ENCODE measurements at places on chromosomes 3 and 15.

DNA sequence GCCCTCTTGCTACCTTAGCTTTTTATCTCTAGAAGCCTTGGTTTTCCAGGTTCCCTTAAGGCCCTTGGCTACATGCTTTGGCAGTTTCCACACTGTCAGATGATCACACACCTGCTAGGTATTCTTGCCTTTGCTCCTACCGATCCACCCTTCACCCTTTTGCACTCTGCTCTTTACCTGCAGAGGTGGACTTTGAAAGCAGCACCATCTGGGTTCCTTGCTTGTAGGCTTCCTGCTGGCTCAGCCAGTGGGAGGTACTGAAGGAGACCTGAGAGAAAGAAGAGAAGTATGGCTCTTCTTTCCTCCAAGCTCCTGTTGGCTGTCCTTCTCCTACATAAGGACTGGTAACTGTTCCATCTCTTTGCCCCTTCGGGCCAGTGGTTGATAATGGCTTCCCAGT, 7.3 kb upstream of the ZNF592 start:
- no peak for DNase-seq

DNA sequence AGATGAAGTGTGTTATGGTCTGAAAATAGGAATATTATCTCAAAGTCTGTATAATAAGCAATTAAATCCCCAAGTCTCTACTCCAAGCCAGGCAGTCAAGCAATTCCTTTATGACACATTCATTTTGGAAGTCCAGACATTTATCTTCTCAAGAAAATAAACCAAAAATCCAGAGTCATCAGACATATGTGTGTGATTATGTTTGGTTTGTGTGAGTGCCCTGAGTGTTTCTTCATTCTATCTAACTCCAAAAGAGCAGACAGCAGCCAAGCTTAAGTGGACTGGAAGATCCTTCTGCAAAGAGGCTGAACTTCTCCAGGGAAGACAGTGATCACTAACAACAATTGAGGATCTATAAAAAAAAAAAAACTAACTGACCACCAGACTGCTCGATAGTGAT, 239.8 kb downstream of the STAG1 start:
- no peak for DNase-seq

DNA sequence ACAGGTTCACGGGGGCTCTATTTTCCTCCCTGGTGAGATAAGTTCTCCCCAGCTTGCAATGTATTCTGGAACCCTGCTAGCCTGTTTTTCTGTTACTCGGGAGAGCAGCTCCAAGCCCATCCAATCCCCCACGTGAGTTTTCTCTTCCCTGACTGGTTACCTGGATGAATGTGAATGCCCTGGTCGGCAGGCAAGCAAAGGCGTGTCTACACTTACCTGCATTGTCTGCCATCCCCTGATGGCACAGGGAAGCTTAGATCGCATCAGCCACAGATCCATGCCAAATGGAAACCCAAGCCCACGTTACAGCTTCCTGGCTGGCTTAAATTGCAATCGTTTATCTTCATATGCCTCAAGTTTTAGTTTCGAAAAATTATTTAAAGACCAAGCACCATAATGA, 149.9 kb downstream of the FOXP1 start:
- no peak for DNase-seq

DNA sequence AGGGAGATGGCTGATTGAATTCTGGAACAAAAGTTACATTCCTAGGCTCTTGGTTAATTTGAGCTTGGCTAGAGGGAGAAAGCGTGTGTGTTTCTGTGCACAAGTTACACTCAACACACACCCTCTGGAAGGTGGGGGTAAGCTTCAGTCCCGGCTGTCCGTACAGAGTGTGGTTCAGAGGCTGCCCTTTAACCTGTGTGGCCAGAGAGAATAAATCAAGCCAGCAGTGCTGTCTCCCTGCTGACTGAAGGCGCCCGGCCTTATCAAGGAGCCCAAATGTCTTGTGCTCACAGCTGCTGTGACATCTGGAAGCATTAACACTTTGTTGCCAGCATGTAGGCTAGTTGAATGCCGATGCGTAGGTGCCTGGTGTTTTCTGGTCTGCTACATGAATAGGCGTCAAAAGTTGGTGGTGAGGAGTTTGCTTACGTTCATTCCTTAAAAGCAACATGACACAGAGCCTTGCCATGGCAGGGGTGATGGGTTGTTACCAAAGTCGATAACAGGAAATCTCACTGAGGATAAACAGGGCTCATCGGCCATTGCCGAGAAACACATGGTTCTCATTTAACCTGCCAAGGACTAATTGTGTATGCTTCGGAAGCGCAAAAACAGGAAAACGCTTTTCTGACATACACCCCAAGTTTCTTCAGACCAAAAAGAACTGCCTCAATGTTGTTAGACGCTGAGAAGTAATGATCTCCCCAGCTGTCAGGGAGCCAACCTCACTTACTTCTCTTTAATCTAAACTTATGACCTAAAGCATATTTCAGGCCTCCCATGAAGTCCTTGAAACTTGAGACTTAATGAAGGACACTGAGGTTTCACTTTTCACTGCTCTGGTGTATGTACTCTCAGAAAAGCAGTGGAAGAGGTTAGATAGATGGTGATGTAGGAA, 95.8 kb upstream of the CTDSPL start:
- DNase-seq, result no peak

DNA sequence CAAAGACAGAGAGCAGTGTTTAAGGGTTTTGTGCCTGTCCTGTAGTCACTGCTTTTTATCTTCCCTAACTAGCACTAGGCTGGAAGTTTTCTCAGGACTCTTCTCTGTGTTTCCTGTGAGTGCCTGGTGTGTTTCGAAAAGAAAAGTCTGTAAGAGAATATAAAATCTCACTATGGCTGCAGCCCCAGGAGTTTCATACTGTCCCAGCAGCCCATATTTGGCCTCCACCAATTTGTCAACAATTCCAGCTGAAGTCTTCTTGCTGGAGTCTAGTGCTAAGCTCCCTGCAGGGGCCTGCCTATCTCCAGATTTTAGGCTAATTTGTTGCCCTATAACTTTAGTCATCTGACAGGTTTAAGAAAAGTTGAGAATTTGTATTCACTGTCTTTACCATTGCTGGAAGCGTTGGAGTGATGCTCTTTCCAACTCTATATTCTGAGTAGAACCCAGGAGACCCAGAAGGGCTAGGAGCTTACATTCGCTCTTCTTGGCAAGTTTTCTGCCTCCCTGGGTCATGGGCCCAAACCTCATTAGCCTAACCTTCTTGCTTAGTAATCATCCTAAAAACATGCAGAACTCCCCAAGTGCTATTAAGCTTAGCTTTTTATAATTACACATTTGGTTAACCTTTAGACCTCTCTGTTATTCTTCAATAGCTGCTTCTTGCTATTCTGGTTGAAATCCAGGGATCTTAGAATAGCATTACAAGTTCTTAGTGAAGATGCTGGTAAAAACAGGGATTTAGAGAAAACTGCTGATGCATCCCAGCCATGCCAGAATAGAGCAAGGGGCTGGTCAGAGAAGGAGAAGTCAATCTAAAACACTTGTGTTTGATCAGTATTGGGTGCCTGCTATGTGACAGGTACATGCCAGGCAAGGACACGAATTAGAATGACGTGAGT, 283.1 kb downstream of the NEK10 start:
- no peak for DNase-seq

DNA sequence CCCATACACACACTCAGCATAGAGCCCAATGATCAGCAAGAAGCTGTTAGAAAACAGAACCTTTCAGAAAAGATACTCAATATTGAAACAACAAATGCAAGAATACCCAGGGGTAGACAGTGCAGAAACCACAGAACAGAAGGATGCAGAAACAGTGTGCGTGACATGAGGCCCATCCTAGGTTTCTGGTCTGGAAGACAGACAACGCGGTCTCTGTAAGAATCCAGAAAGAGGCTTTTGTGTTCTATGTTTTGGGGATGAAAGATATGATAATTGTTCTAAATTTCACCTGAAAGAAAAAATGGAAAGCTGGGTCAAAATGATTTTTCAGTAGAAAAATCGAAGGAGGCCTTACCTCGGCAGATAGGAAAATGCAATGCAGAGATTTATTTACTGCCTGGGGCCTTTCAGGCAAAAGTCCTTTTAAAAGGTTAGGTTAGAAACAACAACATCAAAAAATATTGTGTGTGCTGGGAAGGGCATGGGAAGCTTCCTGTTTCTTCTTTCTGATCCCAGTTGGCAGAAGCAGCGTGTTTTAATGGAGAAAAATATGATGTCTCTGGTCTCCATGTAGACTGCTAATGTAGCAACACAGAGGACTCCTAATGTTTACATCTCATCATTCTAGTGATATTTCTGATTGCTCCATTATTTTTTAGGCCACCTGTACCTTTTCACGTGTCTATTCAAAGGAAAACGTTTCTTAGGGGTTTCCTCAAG, 17.0 kb downstream of the SYNM start:
- DNase-seq, result no peak

DNA sequence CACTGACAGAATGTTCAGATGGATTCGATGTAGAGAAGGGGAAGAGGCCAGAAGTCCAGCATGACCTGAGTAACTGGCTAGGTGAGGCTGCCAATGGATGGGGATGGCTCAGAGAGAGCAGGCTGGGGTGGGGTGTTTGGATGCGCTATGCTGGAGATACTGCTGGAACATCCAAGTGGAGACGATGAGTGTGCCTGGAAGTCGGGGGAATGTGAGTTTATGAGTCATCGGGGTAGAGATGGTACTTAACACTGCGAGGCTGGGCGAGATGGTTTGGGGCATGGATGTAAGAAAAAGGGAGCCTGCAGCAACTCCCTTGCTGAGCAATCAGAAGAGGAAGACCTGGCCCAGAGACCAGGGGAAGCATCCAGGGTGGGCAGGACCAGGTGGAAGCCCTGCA, 180.7 kb downstream of the SLCO3A1 start:
- DNase-seq, result no peak

DNA sequence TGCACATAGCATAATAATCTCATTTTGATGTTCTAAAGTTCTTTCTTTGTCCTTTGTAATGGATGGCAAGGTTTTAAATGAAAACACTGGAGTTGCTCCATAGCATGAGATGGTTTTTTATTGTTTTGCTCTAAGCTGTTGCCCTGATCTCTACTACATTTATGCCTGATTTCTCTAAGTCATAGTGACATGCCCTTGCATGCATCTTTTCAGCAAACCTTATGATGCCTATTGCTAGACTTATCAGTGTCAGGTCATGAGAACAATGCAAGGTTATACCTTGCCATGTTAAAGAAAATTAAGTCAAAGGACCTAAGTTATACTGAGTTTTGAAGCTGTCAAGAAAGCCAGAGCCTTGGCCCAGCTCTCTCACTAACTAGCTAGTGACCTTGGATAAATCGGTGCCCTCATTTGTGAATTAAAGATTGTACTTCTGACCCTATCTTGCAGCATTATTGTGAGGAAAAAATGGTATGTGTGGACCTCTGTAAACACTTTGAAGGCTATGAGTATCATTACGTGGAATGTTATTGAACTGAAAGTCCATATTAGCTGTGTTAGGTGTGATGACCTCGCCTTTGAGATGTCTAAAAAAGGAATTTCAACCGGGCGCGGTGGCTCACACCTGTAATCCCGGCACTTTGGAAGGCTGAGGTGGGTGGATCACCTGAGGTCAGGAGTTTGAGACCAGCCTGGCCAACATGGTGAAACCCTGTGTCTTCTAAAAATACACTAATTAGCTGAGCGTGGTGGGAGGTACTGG, 256.4 kb upstream of the UBE2E1 start:
- no peak for DNase-seq

DNA sequence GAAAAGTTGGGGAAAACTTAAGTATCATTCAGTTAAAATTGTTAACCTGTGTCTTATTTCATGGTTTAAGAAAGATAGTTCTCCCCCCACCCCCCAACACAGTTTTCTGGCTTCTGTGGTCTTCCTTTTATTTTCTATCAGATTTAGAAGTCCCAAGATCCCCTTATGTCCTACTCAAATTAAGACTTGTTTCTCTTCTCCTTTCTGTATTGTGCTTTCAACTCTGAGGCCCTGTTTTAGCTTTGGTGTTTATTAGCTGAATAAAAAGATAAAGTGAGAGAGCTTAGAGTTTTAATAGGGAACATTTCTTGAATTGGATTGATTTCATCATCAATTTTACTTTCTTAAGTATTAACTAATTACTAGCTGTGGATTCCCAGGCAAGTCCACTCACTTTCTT, 62.6 kb downstream of the AKAP13 start:
- DNase-seq, result no peak

GRCh38 chr3:161096771-161097367, 8.3 kb downstream of the B3GALNT1 start:
- no peak for DNase-seq

DNA sequence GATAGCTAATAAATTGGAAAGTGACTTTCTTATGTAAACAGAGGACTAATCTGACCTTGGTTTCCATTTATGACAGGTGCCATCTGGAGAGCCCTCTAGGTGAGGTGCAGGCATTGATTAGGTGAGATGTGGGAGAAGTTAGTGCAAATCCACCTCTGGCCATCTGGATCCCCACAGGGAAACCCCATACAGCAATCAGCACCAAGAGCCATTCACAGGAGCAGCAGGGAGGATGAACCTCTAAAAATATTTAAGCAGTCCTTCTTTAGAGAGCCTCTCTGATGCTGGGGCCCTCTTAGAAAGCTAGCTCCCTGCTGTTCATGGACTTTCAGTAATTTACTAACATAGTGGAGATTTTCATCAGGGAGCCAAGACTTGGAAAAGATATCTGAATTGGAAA, 69.3 kb downstream of the CLSTN2 start:
- DNase-seq, result no peak

DNA sequence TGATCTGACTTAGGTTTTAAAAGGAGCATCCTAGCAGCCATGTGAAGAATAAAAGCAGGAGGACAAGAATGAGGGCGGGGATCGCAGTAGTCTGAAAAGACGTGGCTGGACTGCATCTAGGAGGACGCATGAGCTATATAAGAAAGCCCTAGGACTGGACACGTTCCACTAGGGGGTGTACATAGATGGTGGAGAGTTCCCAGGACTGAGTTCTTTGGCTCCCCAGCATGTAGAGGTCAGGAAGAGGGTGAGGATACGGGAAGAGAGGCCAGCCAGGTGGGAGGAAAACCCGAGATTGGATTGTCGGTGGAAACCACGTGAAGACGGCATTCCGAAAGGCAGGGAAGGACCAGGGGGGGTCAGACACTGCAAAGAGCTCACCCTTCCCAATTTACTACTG, 64.2 kb upstream of the CFAP161 start:
- DNase-seq, result no peak

DNA sequence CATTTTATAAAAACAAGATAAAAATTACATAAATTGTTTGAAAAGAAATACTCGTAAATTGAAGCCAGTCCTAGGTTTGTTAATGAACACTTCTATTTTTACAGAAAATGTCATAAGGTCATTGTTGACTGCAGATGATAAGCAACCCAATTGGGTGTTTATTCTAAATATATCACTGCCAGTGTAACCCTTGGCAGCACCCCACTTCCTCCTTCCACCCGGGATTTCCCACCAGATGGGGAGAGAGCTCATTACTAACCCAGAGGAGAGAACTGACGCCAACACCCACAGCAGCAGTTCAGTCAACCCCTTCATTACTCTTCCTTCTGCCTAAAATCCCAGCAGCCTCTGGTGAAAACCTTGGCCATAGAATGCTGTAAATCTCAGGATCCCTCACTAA, 307.6 kb downstream of the GAP43 start:
- DNase-seq, result no peak

GRCh38 chr3:88385090-88385489, 235.3 kb downstream of the C3orf38 start:
- no peak for DNase-seq

GRCh38 chr3:31985831-31986230, 4.3 kb downstream of the ZNF860 start:
- no peak for DNase-seq

All from activated naive CD8-positive, alpha-beta T cell treated with anti-CD3 and anti-CD28 coated beads, Interleukin-2, amount 50 U/mL, for 24 hours (primary cell).